ENCODE measurements at places on chromosomes 11 and 22.
A peak's percentile ranks its signal among the peaks of the same experiment; 100 is the strongest.

DNA sequence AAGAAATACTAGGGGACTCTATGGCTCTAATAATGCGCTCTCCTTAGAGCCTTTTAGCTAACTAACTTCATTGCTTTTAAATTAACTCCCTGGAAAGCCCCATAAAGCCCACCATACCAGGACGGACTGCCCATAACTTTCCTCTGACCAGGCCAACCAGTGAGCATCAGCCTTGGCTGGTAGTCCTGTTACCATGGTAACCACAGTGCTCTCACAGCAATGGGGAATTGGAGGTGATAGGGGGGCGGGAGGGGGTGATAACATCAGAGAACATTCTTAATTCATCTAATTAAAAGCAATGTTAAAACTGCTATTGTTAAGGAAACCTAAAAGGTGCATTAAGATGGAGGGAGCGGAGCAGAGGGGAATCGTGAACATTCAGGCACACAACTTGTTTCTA lies 27.2 kb upstream of the CHRM4 start:
- DNase-seq: no peak

DNA sequence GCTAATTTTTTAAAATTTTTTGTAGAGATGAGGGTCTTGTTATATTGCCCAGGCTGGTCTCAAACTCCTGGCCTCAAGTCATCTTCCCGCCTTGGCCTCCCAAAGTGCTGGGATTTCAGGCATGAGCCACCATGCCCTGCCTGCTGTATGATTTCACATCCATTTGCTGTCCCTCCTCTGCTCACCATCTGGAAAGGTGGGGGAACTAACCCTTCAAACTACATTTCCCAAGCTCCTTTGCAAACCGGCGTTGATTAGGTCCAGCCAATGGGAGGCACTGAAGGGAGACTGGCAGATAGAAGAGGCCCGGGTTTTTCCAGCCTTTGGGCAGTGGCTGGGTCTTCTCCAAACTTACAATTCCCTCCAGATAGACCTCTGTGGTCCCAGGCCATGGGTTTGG lies 19.3 kb downstream of the RFPL1 start:
- DNase-seq: peak; percentile 38

GRCh38 chr11:113014262-113015097 lies 53.3 kb downstream of the NCAM1 start:
- DNase-seq: peak; percentile 86

GRCh38 chr22:49713003-49713402 lies 114.7 kb downstream of the BRD1 start:
- no peak for DNase-seq

GRCh38 chr11:13277768-13278608 lies at the start of gene BMAL1:
Gene BMAL1 (plus strand): TSS chr11:13277790. CDS start chr11:13354309, 76,519 bp downstream.
- DNase-seq: no peak

DNA sequence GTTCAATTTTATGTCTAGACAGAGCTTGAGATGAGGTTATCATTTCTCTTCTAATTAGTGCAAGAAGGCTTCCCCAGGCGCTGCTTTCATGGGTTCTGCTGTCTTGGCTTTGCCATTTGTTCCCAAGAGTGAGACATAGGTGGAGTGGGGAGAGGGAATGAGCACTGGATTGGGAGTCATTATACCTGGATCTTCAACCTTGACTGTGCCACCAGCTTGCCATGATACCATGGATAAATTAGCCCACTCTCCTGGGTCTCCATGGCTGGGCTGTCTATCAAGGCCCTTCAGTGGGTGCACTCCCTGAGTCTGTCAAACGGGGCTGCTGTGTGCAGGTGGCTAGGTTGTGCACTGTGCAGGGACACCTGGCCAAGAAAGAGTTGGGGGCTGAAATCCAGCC lies 15.6 kb upstream of the NECTIN1 start:
- no peak for DNase-seq

DNA sequence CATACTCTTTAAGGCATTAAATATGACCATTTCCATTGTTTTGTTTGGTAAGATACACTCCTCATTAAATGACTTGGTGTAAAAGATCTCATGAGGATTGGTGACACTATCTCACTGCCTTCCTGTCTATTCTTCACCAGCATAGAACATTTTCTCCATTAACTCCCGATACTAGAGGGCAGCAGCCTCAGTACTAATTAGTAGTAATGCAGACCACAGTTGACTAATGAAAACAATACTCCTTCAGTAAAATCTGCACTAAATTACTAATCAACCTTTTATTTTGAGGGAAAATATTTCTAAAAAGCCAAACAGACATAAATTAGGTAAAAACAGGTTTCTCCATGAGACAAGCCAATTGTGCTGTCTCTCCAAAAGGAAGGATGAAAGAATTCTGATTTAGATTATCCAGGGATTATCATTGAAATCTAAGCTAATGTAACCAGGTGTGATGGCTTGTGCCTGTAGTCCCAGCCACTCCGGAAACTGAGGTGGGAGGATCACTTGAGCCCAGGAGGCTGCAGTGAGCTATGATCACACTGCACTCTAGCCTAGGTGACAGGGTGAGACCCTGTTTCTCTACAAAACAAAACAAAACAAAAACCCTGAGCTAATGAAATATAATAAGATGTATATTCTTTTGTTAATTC lies 9.4 kb downstream of the PGM2L1 start:
- DNase-seq: peak; percentile 80

GRCh38 chr11:123378096-123378495 lies 52.0 kb upstream of the GRAMD1B start:
- DNase-seq: no peak

DNA sequence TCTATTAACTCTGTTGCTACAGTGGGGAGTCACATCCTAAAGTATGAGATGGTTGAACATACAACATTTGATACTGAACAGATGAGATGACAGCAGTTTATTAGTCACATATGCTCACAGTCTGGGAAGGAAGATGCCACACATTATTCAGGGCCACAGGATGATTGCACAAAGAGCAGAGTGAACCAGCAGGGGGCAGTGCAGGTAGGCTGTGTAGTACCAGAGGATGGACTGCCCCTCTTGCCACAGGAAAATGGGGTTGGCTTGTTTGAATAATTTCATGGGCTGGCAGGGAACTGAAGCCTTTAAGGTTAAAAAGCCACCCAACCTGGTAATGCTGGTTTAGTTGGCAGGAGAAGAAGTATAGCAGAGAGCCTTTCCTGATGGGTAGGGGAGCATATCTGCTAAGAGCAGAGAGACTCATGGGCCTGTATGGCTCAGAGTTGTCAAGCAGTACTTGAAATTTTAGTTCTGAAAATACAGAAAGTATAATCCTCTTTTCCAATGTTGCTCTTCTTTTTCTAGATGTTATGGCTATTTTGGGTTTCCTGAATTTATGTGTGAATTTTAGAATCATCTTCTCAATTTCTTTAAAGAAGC lies 180.4 kb upstream of the B3GAT1 start:
- peak; percentile 26 for DNase-seq

- no peak for DNase-seq
These were observed 93.1 kb downstream of the NAT10 start for GRCh38 chr11:34198523-34198922.

GRCh38 chr11:65524014-65524740 lies 706 bp upstream of the SCYL1 start:
- DNase-seq: no peak

- peak; percentile 80 for DNase-seq
These were observed 172.0 kb upstream of the CADM1 start for GRCh38 chr11:115676206-115676605.

GRCh38 chr22:44357966-44358465 lies 45.3 kb upstream of the SHISAL1 start:
- DNase-seq: no peak

- no peak for DNase-seq
These were observed 92.8 kb upstream of the FIBIN start for GRCh38 chr11:26901162-26901561.

DNA sequence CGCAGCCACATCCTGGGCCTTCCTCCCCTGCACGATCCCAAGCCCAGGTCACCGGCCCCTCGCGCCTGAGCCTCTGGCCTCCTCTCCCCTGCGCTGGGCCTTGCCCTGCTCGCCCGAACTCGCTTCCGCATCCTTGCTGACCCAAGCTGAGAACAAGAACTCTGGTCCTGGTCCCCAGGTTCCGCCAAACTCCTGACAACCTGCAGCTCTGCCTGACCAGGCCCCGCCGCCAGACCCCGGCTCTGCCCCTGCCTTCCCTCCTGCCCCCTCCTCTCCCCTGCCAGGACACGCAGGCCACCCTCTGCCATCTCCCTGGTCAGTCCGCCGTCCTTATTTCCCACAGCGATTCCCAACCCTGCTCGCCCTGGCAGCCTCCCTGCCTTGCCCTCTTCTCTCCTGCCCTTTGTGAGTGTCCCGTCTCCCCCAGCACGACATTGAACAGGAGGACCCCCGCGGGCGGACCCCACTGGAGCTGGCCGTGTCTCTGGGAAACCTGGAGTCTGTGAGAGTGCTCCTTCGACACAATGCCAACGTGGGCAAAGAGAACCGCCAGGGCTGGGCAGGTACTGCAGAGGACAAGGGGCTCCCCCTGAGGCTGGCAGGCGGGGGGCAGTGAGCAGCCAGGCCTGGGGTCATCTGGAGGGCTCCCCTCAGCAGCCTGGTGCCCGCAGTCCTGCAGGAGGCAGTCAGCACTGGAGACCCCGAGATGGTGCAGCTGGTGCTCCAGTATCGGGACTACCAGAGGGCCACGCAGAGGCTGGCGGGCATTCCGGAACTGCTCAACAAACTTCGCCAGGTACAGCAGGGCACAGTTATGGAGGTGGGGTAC lies 762 bp downstream of the ANKRD13D start:
- no peak for DNase-seq

GRCh38 chr11:77779935-77780334 lies 40.6 kb downstream of the RSF1 start:
- DNase-seq: no peak

DNA sequence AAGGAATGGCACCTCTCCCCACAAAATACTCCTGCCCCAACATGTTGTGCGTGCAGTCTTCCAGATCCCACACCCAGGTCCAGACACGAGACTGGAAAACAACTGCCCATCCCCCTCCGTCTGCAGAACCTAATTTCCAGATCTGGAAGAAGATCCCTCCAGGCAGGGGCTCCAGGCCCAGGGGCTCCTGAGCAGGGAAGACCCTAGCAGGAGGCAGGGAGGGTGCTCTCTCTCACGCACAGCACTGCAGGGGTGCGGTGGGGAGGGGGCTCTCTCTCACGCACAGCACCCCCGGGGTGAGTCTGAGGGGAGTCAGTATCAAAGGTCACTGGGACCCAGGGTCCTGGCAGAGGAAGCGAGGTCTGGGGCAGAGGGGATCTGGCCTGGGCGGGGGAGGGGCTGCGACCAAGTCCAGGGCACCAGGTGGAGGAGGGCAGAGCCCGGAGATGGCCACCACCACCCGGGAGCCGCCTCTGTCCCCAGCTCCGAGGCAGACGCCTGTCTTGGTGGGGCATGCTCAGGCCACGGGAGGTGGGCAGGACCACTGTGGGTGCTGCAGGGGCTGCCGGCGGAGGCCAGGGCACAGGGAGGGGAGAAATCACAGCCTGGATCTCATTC lies 1.7 kb downstream of the MLC1 start:
- no peak for DNase-seq

DNA sequence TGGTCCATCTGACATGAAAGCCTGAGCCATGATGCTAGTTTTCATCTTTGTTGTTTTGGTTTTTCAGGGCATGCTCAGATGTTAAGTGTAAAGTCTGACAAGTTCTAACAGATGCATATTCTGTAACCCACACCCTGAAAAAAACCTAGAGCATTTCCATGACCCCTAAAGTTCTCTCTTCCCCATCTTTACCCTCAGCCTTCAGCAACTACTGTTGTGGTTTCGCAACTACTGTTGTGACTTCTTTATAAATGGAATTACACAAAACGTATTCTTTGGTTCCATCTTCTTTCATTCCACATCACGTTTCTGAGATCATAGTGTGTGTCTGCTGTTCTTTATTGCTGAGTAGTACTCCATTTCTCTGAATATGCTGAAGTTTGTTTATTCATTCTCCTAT lies 65.1 kb upstream of the LDLRAD3 start:
- DNase-seq: no peak

DNA sequence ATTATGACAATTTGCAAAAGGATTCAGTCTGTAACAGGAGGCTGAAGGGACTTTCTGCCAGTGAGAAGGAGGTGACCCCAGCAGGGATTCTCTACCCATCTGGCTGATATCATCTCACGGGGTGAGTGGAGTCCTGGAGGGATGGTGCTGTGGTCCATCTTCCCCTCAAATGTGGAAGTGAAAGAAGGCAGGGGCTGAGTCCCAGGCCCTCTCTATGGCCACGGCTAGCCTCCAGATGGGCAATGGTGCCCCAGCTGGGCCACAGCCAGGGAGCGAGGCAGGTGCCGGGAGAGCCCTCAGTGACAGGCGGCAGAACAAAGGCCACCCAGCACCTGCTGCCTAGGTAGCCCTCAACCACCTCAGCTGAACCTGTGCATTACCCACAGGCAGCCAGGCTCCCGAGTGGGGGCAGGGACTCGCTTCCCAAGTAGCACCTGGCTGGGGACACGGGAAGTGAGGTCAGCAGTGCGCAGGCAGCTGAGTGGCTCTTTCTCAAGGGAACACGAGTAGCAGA lies 6.7 kb downstream of the NECTIN1 start:
- peak; percentile 99 for DNase-seq

DNA sequence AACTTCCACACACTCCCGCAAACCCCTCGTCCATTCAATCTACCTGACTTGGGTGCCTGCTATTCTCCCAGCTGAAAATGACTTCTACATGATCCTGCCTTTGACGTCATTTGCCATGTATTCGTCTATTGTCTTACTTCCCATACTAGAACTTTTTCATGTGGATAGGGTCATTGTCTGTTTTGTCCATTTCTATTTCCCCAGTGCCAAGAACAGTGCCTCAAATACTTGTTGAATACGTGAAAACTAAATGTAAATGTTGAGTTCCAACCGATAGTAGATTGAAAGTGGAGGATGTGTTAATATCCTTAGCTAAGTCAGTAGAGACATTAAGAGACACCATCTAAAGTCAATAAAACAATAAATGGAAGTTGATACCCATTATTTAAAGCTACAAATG lies 935 bp downstream of the TRIM68 start:
- no peak for DNase-seq

GRCh38 chr11:124717786-124718651 lies 21.7 kb upstream of the NRGN start:
- DNase-seq: peak; percentile 63

GRCh38 chr22:33838644-33839043 lies 81.6 kb downstream of the LARGE1 start:
- no peak for DNase-seq

GRCh38 chr11:63804259-63804658 lies 9.0 kb upstream of the SPINDOC start:
- no peak for DNase-seq

DNA sequence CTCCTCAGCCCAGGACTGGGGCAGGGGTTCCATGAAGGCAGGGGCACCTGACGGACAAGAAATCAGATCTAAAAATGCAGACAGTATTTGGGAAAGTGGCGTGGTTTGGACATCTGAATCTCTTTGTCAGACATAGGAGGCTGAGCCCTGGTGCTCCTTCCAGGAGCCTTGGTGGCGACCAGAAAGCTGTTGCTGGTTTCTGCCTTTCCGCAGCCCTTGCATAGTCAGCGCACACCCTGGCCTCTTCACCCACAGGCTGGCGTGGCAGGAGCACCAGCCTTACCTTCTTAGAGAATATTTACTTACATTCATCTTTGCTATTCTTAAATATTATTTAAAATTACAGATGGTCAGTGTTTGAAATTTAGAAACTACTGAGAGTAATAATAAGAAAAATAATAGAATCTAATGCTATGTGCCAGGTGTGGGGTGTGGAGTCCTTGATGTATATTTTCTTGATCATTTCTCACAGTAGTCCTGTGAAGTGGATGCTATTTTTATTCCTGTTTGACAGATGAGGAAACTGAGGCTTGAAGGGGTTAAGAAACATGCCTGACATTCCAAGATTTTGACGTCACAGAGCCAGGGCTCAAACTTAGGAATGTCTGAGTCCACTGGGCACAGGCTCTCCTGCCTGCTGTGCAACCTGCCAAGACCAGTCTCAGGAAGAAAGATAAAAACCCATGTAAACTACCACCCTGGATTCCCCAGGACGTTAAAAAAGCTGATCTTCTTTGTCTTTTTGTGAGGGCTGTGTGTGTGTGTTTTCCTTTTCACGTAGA lies 51.6 kb downstream of the TBC1D22A start:
- no peak for DNase-seq

Data from NCI-H1105 treated with DMSO at 0.1 percent for 48 hours (cell line).